ENCODE measurements at places on chromosomes 7 and 10.
A peak's percentile ranks its signal among the peaks of the same experiment; 100 is the strongest.

DNA sequence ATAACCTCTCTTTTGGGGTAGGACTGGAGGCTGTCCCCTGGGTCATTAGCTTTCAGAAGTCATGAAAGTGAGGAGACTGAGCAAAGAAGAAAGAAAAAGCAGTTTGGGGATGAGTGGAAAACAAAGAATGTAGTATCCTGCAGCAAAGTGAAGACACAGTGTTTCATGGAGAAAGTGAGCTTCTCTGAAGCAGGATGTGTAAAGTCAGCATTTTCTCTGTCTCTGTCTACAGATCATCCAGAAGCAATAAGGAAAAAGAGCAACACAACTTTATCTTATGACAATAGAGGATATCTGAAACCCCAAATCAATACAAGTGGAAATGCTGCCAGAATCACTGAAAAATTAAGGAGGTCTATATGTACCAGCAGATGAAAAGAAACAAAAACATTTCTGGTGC lies 28.4 kb upstream of the ZNF248 start:
- no peak for DNase-seq

- no peak for DNase-seq
Observed at GRCh38 chr10:21309427-21309826, 216.1 kb downstream of the SKIDA1 start.

GRCh38 chr10:81288544-81288943 lies 586.5 kb upstream of the NRG3 start:
- DNase-seq = no peak

GRCh38 chr10:28180654-28181053 lies 122.2 kb downstream of the MPP7 start:
- DNase-seq = no peak

DNA sequence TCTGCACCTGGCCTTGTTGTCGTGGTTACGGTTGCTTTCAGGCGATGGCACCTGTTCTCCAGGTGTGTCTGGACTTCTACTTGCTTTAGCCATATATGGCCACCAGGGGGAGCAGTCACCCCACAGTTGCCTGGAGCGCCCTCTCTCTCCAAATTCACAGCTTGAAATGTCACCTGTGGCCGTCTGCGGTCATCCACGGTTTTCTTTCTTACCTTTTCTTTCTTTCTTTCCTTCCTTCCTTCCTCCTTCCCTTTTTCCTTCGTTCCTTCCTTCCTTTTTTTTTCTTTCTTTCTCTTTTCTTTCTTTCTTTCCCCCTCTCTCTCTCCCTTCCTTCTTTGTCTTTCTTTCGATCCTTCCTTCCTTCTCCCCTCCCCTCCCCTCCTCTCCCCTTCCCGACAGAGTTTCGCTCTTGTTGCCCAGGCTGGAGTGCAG lies 150.5 kb upstream of the VKORC1L1 start:
- DNase-seq = peak; percentile 79

GRCh38 chr10:77605466-77605865 lies 32.1 kb downstream of the KCNMA1 start:
- DNase-seq = no peak

DNA sequence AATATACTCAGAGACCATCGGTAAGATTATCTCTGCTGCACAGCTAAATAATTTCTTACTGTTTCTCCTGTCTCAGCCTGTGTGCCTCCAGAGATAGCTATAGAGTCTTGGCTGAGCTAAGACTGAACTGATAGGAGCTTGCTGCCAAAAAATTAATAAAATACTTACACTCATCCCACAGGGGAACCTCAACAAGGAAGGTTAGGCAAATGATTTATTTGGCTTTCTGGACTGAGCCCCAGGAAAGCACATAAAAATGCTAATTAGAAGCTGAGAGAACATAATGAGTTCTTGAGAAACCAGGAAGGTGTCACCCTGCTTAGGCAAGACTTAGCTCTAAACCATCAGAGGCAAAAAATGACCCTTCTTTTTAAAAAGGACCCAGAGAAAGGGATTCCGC lies 534.5 kb downstream of the TNS3 start:
- DNase-seq = no peak

- DNase-seq = peak; percentile 90
Observed at GRCh38 chr7:38232502-38233366, 40.7 kb downstream of the TARP start.

- DNase-seq = peak; percentile 7
Observed at GRCh38 chr10:101558204-101558603, 29.9 kb downstream of the POLL start.

DNA sequence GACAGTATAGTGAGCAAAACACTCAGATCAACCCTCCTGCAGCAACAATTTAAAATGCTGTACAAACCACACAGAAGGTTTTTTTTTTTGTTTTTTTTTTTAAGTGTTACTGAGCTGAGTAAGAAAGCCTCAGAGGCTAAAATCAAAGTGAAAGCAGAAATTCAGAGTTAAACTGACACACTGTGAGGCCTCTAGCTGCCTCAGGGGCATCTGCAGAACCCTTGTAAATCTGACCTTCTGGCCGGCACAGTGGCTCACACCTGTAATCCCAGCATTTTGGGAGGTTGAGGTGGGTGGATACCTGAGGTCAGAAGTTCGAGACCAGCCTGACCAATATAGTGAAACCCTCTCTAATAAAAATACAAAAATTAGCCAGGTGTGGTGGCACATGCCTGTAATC lies 7.4 kb upstream of the GNA12 start:
- DNase-seq = no peak

- DNase-seq = no peak
Observed at GRCh38 chr10:69214666-69215131, 5.4 kb upstream of the HKDC1 start.

- no peak for DNase-seq
Observed at GRCh38 chr7:2279896-2280295, 34.3 kb downstream of the SNX8 start.

- DNase-seq = no peak
Observed at GRCh38 chr10:113517165-113517900, 35.5 kb upstream of the HABP2 start.

- DNase-seq = no peak
Observed at GRCh38 chr10:96089116-96089515, 41.0 kb upstream of the ZNF518A start.

DNA sequence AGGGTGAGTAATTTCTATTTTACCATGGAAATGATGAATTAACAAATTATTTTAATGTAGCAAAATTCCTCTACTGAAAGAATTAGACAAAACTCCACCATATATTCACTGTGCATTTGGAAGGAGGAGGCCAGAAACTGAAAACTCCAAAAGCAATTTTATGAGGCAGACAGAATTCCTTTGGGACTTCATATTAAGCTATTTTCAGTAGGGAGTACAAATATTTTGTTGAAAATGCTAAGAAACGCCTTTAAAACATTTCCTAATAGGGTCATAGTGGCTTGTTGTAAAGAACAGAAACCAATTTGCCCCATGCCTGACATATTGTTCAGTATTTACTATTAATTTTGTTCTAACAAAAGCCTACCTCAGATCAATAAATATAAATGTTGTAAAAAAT lies 117.8 kb downstream of the TES start:
- DNase-seq = no peak

- no peak for DNase-seq
Observed at GRCh38 chr7:29115753-29116152, 30.6 kb downstream of the CPVL start.

- DNase-seq = no peak
Observed at GRCh38 chr7:117902314-117902889, 29.2 kb upstream of the CTTNBP2 start.

Measured in CD4-positive, alpha-beta T cell treated with Interleukin-17A for 1 hour (primary cell).